ENCODE measurements at places on chromosomes 2 and 18. TPM values are rescaled to one million over a fixed set of nuclear protein-coding genes. Genes with fewer than 3 reads are reported as not detected.

DNA sequence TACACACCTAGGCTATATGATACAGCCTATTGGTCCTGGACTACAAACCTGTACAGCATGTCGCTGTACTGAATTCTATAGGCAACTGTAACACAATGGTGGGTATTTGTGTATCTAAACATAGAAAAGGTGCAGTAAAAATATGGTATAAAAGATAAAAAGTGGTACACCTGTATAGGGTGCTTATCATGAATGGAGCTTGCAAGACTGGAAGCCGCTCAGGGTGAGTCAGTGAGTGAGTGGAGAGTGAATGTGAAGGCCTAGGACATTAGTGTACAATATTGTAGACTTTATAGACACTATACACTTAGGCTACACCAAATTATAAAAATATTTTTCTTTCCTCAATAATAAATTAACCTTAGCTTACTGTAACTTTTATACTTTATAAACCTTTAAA is 41.8 kb downstream of the RASGRP3 start:
- no peak for DNase-seq

DNA sequence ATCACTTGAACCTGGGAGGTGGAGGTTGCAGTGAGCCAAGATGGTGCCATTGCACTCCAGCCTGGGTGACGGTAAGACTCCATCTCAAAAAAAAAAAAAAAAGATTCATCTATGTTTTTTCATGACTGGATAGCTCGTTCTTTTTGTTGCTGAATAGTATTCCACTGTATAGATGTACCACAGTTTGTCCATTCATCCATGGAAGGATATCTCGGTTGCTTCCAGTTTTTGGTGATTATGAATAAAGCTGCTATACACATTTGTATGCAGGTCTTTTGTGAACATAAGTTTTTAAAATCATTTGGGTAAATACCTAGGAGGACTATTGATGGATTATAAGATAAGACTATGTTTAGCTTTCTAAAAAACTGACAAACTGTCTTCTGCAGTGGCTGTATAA is 90.8 kb downstream of the ACOXL start:
- no peak for DNase-seq

The CLIP4 gene
- total RNA-seq, result 82.7 TPM

GRCh38 chr2:108171657-108172056 is 68.1 kb upstream of the SULT1C3 start:
- DNase-seq, result no peak

GRCh38 chr2:240932001-240932723 is 26.0 kb downstream of the CROCC2 start:
- DNase-seq, result peak; percentile 28

The COBLL1 gene
- total RNA-seq, result 7.3 TPM

The DAW1 gene
- total RNA-seq, result not detected

DNA sequence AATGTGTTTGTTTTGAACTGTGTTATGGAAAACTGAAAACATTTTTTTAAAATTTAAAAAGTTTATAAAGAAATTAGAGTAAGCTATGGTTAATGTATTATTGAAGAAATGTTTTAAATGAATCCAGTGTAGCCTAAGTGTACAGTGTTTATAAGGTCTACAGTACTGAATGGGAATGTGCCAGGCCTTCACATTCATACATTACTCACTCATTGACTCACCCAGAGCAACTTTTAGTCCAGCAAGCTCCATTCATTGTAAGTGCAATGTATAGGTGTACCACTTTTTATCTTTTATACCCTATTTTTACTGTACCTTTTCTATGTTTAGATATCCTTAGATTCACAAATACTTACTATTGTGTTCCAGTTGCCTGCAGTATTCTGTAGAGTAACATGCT is 215.1 kb upstream of the THUMPD2 start:
- DNase-seq, result no peak

The CHRNA1 gene
- 0.20 TPM for total RNA-seq

The STAT4 gene
- total RNA-seq, result 18.2 TPM

DNA sequence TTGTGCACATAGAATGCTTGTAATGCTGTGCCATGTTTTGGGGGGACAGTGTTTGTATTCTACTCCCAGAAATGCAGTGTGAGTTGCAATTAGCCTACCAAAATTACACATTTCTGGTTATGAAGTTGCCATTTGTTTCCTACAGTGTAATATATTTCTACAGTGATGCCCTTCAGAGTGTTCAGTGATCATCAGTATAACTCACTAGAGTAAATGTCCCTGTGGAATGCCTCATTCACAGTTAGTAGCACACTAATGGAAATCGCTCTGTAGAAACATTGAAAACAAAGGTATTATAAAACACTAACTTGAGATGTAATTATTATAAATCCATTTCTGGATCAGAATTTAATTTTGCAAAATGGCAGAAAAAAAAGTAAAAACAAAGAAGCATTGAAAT is 498.7 kb downstream of the PTPRM start:
- DNase-seq, result no peak

The STK39 gene
- total RNA-seq, result 10.4 TPM

DNA sequence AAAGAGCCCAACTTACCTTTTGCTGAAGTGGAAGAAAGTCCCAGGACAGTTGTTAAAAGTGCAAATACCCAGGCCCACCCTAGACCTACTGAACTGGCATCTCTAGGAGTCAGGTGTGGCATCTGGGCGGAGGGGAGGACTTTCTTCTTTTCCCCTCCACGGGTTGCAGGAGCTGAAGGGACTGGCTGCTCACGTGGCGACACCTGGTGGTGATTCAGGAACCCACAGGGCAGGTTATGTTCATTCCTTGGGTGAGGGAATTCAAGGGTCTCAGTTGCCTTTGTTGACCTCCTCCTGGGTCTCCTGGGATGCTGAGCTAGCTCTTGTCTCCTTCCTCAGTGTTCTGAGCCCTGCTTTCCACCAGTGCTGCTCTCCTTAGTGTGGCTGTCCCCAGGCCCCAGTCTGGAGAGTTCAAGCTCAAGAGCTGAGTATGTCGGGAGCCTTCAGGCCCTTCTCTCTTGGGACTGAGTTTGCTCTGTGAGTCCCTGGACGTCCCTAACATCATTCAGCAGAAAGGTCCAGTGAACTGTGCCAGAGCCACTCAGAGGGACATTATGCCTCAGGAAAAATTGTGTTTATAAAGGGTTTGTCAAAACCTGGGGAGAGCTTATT is 56.9 kb downstream of the DYSF start:
- DNase-seq, result peak; percentile 69

GRCh38 chr2:227082286-227082685 is 81.7 kb downstream of the COL4A4 start:
- no peak for DNase-seq

The OXER1 gene
- 1.6 TPM for total RNA-seq

DNA sequence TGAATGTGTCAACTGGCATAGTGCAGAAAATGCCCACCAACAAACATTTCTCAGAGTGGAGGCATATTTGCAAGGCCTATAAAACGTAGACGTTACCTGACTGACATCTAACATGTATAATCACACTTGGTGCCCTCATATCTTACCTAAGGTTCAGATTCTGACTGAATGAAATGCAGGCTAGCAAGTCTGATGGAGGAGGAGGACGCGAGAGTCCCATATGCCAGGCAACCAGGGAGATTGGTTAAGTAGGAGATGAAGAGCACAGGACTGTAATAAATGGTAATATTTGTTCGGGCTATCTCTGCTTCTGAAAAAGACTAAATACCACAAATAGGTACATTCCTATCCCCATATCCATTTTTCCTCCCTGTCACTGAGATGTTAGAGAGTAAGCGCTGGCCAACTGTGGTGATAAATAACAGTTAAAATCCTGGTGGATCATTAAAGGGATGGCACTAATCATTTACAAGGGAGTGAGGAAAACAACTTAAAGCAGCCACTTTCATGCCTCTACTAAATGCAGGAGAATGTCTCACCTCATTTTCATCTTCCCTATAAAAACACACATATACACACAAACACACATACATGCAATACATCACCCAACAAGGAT is 217.2 kb downstream of the TMEM163 start:
- no peak for DNase-seq

The SLC39A10 gene
- 13.3 TPM for total RNA-seq

DNA sequence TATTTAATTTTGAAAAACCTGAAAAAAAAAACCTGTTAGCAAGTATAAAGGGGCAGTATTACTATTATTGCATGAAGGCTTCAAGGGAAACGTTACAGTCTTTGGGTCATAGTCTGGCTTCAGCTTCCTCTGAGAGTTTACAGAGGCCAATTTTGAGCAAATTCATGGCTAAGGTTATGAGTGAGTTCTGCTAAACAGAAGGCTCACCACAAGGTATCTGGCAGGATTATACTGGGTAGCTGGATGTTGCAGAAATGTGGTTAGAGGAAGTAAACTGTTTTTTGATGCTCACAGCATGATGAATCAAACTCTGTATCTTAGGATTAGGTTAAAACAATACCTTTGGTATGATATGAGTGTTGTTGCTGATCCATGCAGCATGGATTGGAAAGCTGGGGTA is 9.3 kb downstream of the MRPL19 start:
- no peak for DNase-seq

The TBR1 gene
- not detected for total RNA-seq

All from right cardiac atrium (tissue), 5 donors.